SK-N-SH treated with all-trans-retinoic acid at 6 μM for 48 hours (cell line): ENCODE measurements at places on chromosomes 5 and 9.

DNA sequence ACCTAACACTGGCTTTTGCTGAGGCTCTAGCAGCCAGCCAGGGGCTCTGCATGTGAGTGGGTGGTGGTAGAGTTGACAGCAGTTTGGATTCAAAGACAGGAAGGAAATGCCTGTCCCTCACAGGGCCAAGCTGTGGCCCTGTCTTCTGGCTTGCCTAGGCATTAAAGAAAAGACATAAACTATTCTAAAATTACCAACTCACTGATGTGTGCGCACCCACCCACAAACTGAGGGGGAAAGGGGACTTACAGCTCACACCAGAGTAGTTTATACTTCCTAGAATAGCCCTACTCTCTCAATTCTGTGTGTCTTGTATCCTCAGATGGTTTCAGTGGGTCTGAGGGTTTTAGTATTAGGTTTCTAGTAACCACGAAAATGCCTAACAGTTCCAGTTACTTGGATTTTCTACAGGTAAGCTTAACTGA is 18.3 kb upstream of the IL13 start:
- no peak for ATAC-seq

DNA sequence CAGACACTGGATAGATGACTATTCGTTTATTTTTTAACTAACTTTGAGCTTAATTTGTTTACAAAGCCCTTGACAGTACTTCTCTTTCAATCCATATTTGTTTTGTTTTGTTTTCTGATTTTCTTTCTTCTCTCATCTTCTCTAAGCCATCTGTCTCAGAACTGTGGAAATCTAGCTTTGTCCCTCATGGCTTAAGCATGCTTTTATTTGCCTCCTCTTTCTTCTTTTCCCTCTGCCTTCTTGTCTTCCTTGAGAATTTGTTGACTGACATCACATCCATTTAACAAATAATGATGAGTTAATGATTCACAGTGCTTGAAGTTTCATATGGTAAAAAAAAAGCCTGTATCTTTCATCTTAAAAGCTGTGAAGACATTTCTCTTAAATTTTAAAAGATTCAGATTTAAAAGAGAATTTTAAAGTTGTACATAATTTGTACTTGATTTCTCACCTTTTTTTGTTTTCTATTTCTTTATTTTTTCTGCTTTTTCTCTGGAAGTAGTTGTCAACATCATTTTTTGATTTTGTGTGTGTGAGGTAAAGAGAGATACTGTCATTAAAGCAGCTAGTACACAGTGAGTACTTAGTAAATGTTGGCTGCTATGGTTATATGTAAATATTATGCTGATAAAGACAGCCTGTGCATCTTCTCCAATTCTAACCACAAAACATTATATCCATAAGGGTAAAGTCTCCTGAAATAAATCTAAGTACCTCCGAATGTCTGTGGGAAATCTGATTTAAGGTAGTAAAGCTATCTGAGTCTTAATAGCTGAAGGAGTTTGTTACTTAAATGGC is 13.9 kb upstream of the SGCD start:
- ATAC-seq, result no peak

- ATAC-seq, result peak; percentile 48; the same call in 2 of the 3 replicates
Observed at GRCh38 chr9:21095561-21095960, 17.8 kb upstream of the IFNB1 start.

DNA sequence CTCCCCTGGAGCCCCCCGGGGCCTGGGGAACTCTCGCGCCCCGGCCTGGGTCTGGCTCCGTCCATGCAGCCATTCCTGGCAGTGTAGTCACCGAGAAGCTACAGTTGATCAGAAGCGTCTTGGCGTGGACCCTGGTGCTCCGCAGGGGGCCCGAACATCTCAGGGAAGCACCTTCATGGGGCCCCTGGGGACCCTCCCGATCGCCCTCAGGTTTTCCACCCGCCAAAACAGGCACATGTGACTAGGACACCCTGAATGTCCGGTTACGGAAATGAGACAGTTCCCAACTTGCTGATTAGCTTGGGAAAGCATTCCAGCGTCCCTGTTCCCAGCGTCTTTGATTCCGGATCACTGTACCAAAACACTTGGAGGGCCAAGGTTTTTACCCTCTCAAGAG is 472 bp downstream of the FBXO4 start:
- no peak; the same call in 2 of the 3 replicates for ATAC-seq

GRCh38 chr9:748861-749497 is 92.5 kb upstream of the DMRT1 start:
- ATAC-seq, result no peak

GRCh38 chr5:135446615-135447014 is 533 bp downstream of the DCANP1 start:
- no peak for ATAC-seq

DNA sequence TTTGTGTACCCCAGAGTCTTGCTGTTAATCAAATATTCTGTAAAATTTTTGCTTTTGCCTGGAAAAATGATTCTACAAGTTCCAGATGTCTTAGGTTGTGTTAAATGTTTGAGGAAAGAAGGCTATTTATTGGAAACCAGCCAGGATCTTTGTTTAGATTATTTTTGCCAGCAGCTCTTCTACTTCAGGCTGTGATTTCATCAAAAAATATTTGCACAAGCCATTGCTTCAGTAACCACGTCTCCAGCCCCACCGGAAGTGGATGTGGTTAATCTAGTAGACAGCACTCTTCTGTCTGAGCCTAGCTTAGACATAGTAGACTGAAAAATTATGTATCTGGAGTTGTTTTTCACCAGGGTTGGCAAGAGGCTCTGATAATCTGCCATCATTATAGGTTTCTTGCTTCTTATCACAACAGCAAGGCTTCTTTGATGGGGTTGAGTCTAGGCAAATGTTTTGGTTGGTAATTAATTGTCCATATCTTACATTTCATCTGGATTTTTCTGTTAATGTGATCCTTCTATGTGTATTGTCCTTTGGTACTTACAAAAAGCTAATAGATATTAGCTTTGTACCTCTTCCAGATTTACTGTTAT is 17.1 kb downstream of the KCTD16 start:
- peak; percentile 83 for ATAC-seq

DNA sequence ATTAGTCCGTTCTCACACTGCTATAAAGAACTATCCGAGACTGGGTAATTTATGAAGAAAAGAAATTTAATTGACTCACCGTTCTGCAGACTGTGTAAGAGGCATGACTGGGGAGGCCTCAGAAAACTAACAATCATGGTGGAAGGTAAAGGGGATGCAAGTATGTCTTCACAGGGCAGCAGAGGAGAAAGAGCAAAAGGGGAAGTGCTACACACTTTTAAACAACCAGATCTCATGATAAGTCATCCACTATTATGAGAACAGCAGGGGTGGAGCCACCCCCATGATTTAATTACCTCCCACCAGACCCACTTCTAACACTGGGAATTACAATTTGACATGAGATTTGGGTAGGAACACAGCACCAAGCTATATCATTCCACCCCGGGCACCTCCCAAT is 26.6 kb downstream of the FST start:
- ATAC-seq, result no peak

GRCh38 chr5:136375920-136376319 is 10.6 kb upstream of the TRPC7 start:
- no peak for ATAC-seq

- no peak for ATAC-seq
Observed at GRCh38 chr5:122153774-122154173, 24.4 kb downstream of the ZNF474 start.

- ATAC-seq, result peak; percentile 57
Observed at GRCh38 chr9:35914301-35914807, 5.1 kb downstream of the SPAAR start.

DNA sequence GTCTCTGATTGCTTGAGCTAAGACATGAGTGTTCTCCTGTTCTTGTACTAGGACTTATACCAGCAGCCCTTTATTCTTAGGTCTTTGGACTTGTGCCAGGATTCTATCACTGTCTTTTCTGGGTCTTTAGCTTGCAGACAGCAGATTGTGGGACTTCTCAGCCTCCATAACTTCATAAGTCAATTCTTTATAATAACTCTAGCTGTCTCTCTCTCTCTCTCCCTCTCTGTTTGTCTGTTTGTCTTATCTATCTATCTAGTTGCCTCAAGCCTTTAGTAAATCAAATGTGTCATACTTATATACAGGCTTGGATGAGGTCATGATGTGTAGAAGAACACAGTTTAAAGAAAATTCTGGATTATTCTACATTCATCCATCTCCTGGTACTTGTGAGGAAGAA is 11.5 kb upstream of the ANKRD55 start:
- ATAC-seq, result no peak

DNA sequence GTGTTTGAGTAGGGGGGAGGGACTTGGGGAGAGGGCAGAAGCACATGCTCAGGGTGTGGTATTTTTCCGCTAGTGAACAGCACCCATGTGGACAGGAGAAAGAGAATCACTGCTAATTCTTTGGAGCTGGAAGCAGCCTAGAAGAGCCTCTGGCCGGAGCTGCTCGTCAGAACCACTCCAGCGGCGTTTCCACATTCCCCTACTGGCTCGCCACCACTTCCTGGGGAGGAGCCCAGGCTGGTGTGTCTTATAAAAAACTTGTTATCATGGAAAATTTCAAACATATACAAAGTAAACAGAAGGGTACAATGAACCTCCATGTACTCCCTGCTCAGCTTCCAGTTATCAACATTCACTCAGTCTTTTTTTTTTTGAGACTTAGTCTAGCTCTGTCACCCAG is 26.7 kb downstream of the LHX2 start:
- ATAC-seq, result peak; percentile 8; the same call in 1 of the 3 replicates

DNA sequence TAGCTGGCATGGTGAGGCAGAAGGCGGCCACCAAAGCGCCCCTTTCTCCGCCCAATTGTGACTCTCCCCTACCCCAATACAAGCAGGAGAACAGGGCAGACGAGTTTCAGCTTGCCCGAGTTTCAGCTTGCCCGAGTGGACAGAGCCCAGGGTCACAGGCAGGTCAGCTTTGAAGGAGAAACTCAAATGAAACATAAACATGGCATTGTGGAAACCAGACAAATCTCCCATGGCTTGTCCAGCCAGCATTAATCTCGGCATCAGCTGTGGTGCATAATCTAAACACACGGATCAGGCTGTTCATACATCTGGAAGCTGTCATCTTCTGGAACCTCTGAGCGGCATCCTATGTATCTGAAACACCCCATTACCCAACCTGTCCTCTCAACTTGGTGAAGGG is 16.9 kb downstream of the PTCH1 start:
- ATAC-seq, result no peak

GRCh38 chr9:88237991-88238571 is 99.8 kb upstream of the SPATA31C2 start:
- ATAC-seq, result no peak

DNA sequence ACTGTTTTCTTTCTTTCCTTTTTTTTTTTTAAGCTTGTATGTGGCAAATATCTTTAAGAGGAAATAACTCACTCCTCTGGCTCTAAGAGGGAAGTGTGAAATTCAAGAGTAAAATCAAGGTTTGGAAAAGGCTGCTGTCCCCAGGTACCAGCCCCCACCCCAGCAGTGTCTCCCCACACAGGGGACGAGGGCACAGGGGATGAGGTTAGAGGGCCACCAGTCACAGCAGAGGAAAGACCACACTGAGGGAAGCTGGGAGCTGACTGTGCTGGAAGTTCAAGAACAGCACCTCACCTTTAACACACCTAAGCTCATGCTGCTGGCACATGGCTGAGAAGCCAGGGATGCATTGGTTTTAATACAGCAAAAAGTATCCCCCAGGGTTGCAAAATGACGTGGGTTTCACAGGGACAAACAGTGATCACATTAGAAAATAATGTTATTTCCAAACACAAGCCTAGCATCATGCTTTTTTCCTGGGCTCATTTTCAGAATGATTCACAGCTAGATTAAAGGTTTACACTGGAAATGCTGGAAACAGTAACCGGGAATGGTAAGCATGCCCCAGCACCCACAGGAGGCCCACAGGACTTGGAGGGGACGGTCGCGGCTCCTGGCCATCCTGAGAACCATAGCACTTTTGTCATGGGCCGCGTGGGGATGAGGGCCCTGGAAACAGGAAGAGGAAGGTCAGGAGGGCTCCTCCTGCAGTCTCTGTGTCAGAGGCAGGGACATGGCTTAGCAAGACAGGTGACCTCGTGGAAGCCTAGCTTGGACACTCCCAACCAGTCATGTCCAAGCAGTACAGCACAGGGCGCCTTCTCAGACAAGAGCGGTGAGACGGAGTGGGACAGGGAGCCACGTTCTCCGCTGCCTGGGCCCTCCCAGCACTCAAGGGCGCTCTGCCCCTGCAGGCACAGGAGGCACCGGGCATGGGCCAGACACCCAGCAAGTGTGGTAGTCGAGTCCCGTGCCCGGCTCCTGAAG is 6.9 kb downstream of the LPCAT1 start:
- ATAC-seq, result no peak

GRCh38 chr5:101024299-101024698 is 121.2 kb upstream of the ST8SIA4 start:
- ATAC-seq, result no peak

GRCh38 chr9:93452710-93453046 is 703 bp downstream of the FAM120AOS start:
- peak; percentile 17; the same call in 2 of the 3 replicates for ATAC-seq

- no peak for ATAC-seq
Observed at GRCh38 chr5:99331061-99331460, 402.3 kb upstream of the CHD1 start.

DNA sequence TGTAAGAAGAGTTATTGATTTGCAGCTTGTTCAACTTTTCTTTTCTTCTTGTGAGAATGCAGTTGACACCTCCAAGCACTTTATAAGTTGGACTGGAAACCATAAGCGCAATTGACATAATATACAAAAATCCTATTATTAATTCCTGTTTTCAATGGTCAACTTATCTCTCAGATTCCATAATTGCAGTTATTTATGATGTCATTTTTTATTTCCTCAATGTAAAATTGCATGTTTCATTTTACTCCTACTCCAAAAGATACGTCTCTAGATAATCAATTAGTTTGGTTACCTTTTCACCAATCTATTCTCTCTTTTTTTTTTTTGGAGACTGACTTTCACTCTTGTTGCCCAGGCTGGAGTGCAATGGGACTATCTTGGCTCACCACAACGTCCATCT is 1416.1 kb upstream of the CDH6 start:
- no peak for ATAC-seq

DNA sequence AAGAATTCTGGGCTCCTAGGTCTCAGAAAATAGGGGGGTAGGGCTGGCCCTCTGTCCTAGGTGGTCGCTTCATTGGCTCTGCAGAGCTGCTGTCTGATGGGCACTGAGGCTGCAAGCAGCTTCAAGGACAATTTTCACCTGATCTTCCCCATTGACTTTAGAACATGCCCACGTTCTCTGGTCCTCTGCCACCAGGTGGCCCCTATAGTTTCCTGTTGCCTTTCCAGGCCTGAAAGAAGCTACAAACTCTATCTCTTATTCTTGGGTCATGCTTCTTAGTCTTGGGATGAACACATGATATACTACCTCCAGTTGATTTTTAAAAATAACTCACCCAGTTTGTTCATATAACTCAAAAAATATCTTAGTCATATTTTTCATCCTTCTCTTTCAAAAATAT is 26.3 kb downstream of the SPZ1 start:
- peak; percentile 81 for ATAC-seq

DNA sequence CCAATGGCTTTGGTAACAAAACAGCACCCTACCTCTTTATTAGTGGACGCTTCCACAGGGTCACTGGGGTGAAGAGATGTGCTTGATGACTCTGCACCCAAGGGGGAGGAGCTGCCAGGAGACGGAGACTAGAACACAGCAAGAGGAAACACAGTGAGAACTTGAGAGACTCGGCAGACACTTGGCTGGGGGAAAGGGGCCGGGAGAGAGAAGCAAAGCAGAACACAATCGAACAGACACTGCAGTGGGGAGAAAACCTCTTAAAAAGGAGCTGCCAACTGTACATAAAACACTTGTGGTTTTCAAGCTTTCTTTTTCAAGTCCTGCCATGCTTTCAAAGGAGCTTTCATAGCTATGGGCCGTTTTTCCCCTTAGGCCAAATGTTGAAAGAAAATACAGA is 151.0 kb downstream of the ENTREP1 start:
- no peak for ATAC-seq
